ENCODE measurements at places on chromosomes 5 and 9.

DNA sequence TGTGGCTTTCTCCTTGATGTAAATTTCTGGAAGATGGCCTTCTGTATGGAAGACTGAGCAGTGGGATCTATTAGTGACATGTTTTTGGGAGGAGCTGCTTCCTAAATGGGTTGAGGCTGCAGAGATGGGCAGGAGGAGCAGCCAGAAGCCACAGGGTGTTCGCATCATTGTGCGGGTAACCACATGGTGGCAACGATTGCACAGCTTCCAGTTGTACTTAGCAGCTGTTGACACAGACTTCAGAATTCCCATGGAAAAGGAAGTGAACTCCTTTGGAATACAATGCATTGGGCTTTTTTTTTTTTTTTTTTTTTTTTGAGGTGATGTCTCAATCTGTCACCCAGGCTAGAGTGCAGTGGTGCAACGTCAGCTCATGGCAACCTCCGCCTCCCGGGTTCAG is 297.3 kb downstream of the NR3C1 start:
- no peak for DNase-seq

- peak; percentile 1 for DNase-seq
Measured at GRCh38 chr5:125654392-125654791, 768.8 kb upstream of the GRAMD2B start.

- no peak for DNase-seq
Measured at GRCh38 chr5:127320032-127320965, 29.7 kb downstream of the MEGF10 start.

GRCh38 chr5:132829742-132830435 is 558 bp downstream of the SHROOM1 start:
- peak; percentile 94 for DNase-seq

DNA sequence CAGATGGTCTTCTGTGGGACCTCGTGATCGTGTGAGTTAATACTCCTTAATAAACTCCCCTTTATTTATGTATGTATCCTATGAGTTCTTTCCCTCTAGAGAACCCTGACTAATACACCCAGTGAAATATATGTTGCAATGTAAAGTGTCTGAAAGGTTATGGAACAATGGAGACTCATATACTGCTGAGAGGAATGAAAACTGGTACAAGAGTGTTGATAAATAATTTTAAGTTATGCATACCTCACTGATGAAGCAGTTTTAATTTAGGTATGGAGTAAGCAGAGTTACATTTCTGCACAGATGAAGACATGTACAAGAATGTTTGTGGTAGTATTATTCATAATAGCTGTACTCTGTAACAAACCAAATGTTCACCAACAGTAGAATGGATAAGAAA is 438.3 kb downstream of the TAF11L14 start:
- no peak for DNase-seq

DNA sequence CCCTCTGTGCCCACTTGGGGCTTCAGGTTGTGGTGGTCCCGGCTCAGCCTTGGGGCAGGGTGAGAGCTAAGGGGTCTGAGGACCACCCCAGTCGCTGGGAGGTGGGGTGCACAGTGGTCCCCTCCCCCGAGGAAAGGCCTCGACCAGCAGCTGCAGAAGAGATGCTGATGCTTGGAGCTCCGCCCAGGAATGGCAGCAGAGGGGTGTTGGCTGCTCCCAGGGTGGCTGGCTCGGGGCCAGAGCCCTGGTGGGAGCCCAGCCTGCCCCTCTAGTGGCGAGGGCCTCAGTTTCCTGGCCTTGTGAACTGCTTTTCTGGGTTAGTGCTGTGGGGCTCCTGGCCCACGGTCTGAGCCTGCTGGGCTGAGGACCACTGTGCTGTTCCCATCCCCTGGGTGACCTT is 1.2 kb downstream of the DIPK1B start:
- DNase-seq = no peak

GRCh38 chr5:27242258-27242626 is 203.9 kb upstream of the CDH9 start:
- DNase-seq = no peak

GRCh38 chr5:137894586-137894985 is 5.3 kb downstream of the PKD2L2 start:
- DNase-seq = no peak

DNA sequence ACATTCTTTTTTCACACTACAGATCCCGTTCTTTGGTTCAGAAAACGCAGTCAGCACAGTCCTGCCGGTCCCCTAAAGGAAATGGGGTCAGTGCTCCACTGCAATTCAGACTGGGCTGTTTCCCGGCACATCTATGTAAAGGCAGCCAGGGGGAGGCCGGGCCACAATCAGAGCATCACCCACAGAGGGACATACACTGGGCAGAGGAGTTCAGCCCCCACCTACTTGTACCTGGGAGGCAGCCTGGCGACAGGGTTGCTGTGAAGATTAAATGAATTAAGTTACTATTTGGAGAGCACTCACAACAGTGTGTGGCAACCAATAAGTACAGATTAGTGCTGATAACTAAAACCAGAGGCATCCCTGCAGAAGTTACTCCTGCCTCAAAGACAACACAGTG is 4.5 kb downstream of the PTPN3 start:
- DNase-seq = no peak

DNA sequence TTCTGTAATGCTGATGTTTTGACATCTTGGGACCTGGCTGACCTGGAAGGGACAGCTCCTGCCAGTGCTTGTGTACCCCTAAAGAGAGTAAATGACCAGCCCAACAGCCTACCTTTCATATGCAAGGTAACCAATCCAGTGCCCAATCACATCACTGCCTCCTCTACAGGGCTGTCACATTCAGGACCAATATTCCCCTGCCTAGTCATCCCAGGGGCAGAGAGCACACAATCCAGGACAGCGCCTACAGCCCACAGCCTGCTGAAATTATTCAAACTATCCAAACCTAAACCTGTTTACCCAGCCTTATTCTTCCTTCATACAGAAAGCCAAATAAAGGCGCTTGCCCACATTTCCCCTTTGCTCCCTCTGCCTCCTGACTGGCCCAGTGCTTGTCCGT is 284.1 kb downstream of the CTNND2 start:
- DNase-seq = no peak

- DNase-seq = no peak
Measured at GRCh38 chr9:88949425-88949824, 41.8 kb upstream of the S1PR3 start.

GRCh38 chr9:132008855-132009812 is 70.5 kb downstream of the MED27 start:
- no peak for DNase-seq

- DNase-seq = no peak
Measured at GRCh38 chr5:157920828-157921170, 61.9 kb upstream of the CLINT1 start.

DNA sequence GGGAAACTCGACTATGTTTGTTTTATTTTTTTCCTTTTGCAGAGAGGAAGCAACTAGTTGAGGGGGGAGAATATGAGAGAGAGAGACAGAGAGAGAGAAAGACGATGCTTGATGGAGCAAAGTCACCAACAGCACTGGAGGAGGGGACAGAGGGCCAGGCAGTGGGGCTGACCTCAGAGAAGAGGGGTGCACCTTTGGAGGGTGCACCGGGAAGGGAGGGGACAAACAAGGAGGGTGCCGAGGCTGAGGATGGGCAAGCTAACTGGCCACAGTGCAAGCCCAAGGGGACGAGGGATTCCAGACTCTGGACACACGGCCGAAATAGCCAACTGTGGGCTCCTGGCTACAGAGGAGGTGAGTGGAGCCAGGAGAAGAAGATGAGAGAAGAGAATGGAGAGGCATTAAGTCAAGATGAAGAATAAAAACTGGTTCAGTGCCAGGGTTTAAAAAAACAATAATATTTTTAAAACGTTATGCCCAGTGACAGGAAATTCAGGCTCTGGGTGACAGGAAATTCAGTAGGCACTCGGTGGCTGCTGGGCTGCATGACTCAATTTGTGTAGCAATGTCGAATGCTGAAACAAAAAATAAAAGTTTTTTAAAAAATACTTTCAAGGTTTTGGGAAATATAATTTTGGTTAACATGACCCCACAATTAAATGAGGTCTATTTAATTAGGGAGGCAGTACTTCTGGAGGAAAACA is 13.3 kb upstream of the GLRX start:
- DNase-seq = no peak

GRCh38 chr9:9387511-9388115 is 1225.2 kb downstream of the PTPRD start:
- DNase-seq = no peak

DNA sequence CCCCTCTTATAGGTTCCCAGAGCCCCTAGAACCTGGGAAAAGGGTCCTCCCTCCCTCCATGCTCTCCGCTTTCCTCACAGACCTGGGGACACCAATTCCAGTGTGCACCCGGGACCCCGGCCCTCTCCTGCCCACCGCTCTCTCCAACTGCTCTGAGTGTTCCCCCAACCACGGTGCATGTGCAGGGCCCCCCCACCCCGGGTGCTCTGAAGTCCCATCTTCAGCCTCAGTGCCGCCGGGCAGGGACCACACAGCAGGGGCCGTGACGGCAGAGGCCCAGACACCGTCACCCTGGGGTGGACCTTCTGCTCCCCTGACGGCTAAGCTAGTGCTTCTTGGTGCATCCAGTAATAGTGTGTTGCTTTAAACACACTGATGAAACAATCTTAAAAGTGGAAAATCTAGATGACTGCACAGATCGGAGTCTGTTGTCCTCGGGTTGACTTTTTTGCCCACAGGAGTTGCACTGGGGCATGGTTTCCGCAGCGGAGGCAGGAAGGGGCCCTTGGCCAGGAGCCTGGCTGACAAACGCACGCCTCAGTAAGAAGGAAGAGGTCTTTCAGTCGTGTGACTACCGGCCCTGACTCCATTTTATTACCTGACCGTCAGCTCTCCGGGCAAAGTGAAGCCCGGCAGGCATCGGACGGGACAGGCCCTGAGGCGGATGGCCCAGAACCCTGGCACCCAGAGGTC is 36.2 kb upstream of the SLC6A3 start:
- no peak for DNase-seq

DNA sequence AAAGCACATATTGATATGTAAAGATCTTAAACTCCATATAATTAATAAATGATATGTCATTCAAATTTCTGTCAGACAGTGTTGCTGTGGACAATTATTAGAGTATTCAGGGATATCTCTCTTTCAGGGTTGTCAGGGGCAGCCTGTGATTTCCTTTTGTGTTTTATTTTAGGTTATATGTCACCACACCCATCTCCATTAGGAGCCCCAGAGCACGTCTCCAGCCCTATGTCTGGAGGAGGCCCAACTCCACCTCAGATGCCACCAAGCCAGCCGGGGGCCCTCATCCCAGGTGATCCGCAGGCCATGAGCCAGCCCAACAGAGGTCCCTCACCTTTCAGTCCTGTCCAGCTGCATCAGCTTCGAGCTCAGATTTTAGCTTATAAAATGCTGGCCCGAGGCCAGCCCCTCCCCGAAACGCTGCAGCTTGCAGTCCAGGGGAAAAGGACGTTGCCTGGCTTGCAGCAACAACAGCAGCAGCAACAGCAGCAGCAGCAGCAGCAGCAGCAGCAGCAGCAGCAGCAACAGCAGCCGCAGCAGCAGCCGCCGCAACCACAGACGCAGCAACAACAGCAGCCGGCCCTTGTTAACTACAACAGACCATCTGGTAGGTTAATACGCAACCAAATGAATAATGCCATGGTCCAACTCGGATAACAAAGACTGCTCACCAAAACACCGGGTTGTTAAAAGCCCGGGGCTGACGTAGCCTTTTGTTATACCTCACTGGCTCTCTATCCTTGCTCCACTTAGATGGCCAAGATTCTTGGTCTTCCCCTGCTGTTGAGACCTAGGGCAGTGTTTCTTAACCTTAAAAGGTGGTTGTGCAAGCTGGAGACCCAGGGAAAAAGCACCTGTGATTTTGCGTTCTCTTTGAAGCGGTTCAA is 24.4 kb downstream of the SMARCA2 start:
- DNase-seq = peak; percentile 29

- DNase-seq = no peak
Measured at GRCh38 chr5:32020271-32020670, 153.8 kb downstream of the GOLPH3 start.

GRCh38 chr9:96500696-96501632 is 51.0 kb downstream of the HABP4 start:
- peak; percentile 61 for DNase-seq

DNA sequence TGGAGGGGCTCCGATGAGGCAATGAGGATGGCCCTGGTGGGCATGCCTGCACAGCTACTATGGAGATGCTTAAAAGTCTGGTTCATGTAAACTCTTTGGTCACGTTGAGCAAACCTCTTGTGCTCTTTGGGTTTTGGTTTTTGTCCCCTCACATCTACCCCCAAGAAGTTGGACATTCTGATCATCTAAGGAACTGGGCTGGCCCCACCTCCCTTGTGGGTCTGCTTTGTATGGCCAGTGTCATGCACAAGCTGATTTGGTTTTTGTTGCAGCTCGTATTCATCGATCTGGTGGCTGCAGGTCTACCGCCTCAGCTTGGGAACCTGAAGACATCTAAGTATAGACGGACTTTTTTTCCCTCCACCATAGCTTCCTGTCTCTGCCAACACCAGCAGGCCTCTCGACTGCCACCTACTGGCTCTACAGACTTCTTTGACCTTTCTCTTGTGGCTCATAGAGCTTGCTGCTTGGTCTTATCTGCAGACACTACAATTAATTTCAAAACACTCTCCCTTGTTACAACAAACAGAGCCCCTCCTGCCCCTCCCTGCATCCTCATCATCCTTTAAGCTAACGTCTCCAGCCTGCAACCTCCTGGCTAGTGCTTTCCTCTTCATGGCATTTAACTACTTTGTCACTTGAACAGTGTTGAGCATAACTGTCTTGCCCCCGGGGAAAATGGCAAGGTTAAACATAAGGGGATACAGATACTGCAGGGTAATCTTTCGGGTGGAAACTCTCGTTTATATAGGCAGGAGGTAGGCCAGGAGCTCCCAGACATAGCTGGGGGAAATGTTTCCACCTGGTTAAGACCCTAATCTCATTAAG is 34.5 kb downstream of the TSTD2 start:
- DNase-seq = peak; percentile 74

GRCh38 chr5:150155258-150156026 is at the start of gene PDGFRB:
Gene PDGFRB (minus strand): TSS chr5:150155845. CDS start chr5:150137047, 18,798 bp downstream.
- peak; percentile 93 for DNase-seq

- DNase-seq = no peak
Measured at GRCh38 chr5:124771761-124772160, 25.3 kb upstream of the ZNF608 start.
